CD4-positive, alpha-beta T cell treated with Interleukin-17A for 1 hour (primary cell): ENCODE measurements at places on chromosomes 1 and 21.

DNA sequence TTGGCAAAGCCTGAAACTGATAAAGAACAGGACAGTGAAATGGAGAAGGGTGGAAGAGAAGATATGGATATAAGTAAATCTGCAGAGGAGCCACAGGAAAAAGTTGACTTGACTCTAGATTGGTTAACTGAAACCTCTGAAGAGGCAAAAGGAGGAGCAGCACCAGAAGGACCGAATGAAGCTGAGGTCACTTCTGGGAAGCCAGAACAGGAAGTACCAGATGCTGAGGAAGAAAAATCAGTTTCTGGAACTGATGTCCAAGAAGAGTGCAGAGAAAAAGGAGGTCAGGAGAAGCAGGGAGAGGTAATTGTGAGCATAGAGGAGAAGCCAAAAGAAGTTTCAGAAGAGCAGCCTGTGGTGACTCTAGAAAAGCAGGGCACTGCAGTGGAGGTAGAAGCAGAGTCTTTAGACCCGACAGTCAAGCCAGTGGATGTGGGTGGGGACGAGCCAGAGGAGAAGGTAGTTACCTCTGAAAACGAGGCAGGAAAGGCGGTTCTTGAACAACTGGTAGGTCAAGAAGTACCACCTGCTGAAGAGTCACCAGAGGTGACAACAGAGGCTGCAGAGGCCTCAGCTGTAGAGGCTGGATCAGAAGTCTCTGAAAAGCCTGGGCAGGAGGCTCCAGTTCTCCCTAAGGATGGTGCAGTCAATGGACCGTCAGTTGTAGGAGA lies 16.3 kb downstream of the CCDC17 start:
- no peak for DNase-seq

DNA sequence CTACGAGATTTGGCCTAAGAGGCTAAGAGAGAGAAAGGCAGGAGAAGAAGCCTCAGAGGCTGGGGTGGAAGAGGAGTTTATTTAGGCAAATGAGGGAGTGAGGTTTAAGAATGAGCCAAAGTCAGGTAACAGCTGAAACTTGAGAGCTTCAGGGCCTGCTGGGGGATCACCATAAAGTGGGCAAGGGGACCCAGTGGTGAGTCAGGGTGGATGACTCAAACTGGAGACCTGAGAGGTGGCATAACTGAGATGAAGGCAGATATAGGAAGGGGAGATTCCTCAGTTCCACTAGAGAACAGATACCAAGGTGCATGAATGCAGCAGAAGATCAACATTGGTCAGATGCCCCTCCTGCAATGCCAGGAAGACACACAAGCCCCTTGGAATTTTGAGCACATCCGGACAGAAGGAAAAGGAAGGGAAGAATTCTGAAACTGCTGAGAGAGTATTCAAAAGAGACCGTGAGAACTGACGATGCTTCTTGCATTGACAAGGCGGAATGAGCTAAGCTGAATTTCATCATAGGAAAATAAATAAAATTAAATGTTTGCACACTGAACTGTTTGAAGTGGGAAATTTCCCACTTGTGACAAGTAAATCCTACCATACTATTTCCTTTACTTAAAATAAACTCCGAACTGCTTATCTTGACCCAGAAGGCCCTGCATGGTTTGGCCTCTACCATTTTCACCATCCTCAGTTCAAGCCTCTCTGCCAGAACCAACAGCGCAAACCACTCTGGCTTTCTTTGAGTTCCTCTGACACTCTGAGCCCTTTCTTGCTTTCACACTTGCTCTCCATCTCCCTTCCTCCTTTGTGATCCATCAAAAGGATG lies 94.1 kb downstream of the NMNAT2 start:
- no peak for DNase-seq

DNA sequence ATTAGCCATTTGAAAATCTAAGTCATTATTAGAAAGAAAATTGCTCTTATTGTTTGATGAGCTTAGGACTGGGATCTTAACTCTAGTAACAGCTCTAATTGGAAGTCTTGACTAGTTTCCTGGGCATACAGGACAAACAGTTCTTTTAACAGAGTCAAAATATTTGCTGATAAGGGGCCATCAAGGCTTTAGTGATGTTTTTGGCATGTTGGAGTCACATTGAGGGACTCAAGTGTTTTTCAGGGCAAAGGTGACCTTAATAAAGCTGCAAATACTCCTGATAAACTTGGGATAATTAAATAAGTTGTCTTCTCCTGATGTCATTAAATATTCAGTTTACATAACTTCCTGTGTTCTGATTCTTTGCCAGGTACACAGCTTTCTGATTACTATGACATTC lies 6.5 kb upstream of the KRTAP19-7 start:
- no peak for DNase-seq

- no peak for DNase-seq
Observed at GRCh38 chr1:80448081-80448480, 1352.7 kb upstream of the ADGRL2 start.

DNA sequence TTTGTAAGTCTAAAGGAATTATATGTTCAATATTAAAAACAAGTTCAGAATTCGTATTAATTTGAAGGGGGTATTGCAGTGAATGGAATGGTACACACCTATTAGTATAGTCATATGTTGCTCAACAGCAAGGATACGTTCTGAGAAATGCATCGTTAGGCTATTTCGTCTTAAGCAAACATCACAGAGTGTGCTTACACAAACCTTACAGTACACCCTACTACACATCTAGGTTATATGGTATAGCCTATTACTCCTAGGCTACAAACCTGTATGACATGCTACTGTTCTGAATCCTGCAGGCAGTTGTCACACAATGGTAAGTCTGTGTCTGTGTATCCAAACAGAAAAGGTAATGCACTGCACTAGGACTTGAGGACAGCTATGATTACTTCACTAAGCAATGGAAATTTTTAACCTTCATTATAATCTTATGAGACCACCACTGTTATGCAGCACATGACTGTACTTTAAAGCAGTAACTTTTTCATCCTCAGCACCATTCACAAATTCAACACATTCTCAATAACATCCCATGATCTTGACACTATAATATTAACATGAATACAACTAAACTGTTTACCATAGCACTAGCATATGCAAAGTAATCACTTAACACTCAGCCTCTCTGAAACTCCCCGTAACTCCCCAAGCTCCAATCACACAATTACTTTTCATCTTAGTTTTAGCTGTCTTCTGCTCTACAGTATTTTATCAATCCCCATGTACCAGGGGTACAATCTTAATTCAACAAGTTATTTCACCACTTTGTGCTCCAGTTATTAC lies 14.4 kb upstream of the PSMG1 start:
- no peak for DNase-seq
